ENCODE measurements at places on chromosomes 1 and 21.
A peak's percentile ranks its signal among the peaks of the same experiment; 100 is the strongest.

- no peak for DNase-seq
Observed at GRCh38 chr1:58999676-59000075, 215.8 kb upstream of the JUN start.

GRCh38 chr1:94622757-94623156, 81.2 kb upstream of the F3 start:
- DNase-seq = peak; percentile 22

- DNase-seq = no peak
Observed at GRCh38 chr1:171801487-171801891, 20.0 kb downstream of the METTL13 start.

GRCh38 chr1:182681568-182681912, 2.8 kb downstream of the RGS8 start:
- no peak for DNase-seq

DNA sequence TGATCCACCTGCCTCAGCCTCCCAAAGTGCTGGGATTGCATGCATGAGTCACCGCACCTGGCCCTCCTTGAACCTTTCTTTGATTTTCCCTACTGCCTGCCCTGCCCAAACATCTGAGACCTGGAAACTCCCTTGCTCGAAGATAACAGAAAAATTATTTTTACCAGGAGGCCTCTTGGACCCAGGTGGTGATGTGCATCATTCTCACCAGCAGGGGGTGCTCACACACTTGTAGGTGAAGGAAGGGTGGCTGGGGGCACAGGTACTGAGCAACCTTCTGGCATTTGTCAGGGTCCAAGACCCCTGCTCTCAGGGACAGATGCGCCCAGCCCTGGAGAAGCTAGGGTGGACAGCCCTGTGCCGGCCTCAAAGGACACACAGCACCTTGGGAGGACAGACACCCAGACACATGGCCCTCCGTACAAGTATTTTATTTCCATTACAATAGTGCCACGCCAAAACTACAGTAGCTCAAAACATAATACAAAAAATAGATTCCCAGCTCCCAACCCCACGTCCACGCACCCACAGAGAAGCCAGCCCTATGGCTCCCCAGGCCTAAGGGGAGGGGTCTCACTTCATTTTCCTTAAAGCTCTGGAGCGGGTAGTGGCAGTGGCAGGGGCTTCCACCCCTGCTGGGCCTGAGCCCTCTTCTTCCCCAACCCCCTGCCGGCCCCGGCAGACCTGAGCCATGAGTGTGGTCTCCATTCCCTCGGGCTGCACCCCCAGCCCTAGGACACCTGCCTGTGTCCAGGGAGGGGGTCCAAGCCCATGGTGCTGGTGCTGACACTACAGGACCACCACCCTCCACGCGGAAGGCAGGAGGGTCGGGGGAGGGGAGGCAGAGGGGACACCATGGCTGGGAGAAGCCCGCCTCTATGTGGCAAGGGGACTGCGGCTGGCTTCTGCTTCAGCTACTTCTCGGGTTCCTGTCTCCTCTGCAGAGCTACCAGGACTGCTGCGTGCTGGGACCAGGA, 40.4 kb upstream of the EIF4G3 start:
- DNase-seq = peak; percentile 58

DNA sequence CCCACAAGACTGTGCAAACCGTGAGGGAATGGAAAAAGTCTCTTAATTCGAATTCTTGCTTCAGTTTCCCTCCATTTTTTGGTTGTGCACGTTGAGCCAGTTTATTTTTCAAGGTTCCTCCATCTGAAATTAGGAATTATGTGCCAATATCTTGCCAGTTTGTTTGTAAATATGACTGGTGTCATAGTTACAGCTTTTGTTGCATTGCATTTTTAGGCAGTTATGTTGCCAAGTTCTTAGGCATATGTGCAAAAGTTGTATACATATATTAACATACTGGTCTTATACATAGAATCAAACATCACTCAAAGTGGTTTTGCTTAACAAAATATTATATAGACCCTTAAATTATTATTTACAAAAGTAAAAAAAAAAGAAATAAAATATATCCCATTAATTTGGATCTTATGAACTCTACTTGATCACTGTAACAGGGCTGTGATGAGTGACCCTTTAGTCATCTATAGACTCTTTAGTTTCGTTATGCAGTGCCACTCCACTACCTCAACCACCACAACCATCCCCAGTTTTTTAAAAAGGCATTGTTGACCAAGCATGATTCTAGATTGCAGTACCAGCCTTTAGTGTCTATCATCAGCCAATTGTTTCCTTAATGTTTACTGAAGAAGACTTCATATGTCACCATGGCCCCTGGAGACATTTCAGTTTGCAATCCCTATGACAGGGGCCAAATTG, 20.9 kb upstream of the DYNLT5 start:
- DNase-seq = no peak

GRCh38 chr1:46183079-46183847, 7.0 kb upstream of the P3R3URF start:
- peak; percentile 98 for DNase-seq

DNA sequence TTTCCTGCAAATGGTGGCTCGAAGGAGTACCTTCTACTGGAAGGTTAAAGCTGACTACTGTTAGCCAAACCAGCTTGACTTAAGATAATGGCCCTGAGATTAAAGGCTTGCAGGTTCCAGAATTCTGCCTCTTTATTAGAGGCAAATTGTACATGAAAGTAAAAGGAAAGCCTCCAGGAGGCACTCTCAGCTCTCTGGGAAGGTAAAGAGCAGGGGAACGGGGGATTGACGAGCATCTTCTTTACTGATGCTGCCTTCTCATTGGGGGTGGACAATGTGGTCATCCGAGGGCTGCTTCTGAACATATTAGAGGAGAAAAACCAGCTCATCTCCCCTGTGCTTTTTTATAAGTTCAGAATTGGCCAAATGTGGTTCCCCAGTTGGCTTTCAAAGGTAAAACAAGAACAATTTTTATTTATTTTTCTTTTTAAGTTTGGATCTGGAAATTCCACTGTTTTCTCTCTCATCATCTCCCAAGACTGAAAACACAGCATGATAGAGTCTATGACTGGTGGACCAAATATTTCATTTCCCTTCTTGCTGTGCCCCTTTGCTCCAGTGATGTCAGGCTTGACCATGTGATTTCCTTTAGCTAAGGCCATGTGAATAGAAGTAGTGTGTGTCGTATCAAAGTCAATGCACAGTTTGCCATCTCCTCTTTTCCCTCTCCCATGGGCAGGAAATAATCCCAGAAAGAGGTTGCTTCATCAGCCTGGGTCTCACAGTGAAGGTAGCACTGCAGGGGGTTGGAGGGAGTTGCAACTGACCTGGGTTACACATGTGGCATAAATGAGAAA, 292.7 kb downstream of the PRDM2 start:
- peak; percentile 3 for DNase-seq

- no peak for DNase-seq
Observed at GRCh38 chr1:90144820-90145219, 149.9 kb downstream of the ZNF326 start.

DNA sequence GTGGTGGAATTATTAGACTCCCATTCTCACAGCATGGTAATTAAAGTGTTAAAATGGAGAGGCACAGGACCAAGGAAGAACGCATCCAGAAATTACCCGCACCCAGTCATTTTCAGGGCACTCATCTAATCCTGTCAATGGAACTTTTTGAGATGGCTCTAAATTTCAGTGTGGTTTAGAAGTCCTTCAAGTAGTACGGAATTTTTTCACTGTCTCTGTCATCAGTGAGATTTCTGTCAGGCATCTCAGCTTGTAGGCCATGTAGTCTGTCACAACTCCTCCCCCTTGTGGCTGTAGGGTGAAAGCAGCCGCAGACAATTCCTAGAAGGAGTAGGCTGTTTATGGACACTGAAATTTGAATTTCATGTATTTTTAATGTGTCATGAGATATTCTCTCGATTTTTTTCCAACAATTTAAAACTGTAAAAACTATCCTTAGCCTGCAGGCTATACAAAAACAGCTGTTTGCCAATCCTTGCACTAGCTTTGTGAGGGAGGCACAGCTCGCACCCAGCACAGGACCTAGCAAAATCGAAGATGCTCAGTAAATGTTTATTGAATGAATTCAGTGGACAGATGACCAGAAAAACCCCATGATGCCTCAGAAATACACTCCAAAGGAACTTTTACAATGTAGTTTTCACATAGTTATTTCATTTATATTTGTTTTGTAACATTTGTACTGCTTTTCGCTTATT, 6.6 kb upstream of the NUP133 start:
- peak; percentile 73 for DNase-seq

DNA sequence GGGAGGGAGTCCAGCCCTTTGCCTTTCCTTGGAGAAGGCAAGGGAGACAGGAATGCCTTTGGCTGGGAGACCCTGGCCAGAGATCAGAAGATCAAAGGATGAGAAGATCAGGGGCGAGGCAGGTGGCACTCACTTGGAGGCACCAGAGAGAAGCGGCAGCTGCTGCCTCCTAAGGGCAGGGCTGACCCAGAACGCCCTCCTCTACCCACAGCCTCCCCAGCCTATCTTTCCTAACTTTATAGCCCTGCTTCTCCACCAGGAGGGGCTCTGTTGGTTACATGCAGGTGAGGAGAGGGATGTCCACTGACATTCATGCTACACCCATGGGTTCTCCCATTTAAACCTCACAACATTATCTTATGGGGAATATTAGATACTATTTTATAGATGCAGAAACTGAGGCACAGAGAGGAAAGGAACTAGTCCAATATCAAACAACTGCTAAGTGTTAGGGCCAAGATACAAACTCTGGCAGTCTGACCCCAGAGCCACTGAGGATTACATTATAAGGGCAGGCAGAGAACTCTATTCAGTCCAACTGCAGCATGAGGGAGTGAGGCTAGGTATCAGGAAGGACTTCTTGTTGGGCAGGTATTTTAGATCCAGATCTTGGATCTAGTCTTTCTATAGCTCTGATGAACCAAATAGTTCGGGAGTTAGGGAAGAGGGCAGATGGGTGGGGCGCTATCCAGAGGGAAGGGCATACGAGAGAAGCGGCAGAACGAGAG, 19.9 kb downstream of the LGR6 start:
- no peak for DNase-seq

DNA sequence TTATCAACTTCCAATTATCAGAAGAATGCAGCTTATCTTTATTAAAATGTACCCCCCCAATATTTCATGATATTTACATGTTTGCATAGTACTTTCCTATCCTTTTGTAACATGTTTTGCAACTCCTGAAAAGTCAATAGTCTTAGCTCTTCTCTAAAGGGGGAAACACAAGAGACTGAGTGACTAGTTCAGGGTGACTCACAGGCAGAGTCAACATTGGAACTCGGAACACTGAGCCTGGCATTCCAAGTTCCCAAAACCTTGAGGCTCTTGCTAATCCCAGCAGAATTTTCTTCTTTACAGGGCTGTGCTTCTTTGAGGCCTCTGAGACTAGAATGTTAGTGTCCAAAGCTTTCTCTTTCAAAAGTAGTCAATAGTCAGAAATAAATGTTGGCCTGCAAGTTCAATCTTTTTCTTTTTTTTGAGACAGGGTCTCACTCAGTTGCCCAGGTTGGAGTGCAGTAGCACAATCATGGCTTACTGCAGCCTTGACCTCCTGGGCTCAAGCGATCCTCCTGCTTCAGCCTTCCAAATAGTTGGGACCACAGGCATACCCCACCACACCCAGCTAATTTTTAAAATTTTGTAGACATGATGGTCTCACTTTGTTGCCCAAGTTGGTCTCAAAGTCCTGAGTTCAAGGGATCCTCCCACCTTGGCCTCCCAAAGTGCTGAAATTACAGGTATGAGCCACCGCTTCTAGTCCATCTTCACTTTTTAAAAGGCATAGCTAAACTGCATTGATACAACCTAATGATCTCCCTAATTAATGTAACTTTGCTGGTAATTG, 37.5 kb downstream of the ZNF281 start:
- peak; percentile 88 for DNase-seq

DNA sequence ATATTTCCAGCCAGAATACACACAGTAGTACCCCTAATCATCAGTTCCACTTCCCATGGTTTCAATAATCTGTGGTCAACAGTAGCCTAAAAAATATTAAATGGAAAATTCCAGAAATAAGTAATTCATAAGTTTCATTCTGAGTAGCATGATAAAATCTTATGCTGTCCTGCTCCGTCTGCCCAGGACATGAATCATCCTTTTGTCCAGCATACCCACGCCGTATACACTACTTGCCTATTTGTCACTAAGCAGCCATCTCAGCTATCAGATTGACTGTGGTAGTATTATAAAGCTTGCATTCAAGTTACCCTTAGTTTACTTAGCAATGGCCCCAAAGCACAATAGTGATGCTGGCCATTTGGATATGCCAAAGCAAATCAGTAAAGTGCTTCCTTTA, 118.7 kb downstream of the SLC5A9 start:
- no peak for DNase-seq

- DNase-seq = peak; percentile 88
Observed at GRCh38 chr1:112674440-112674985, at the start of gene MOV10. Gene MOV10, plus strand, starts transcription at chr1:112674659. Its CDS starts 254 bp downstream, at chr1:112674913.

DNA sequence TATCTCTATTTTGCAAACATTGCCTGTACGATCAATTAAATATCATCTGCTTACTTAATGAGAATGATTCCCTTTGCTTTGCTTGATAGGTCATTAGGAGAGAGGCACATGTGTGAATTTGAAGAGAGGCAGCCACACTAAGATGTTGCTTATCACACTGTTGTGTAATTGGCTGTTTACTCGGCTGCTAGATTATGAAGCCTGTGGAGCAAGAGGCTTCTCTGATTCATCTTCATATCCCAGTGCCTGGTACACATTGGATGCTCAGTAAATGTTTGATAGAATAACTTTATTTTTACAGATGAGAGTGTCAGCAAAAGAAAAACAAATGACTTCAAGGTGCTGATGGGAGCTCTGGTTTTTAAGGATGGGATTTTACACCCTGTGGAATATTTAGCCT, 156.2 kb upstream of the C8B start:
- no peak for DNase-seq

GRCh38 chr1:178120088-178120487, 26.2 kb downstream of the RASAL2 start:
- DNase-seq = no peak

DNA sequence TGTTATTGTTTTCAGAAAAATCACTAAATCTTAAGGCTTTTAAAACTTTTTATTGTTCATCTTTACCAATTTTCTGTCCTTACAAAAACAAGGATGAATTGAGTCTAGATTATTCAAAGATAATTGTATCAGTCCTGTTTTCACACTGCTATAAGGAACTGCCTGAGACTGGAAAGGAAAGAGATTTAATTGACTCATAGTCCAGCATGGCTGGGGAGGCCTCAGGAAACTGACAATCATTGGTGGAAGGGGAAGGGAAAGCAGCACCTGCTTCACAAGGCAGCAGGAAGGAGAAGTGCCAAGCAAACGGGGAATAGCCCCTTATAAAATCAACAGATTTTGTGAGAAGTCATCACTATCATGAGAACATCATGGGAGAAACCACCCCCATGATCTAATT, 455.6 kb upstream of the ZP4 start:
- DNase-seq = no peak

DNA sequence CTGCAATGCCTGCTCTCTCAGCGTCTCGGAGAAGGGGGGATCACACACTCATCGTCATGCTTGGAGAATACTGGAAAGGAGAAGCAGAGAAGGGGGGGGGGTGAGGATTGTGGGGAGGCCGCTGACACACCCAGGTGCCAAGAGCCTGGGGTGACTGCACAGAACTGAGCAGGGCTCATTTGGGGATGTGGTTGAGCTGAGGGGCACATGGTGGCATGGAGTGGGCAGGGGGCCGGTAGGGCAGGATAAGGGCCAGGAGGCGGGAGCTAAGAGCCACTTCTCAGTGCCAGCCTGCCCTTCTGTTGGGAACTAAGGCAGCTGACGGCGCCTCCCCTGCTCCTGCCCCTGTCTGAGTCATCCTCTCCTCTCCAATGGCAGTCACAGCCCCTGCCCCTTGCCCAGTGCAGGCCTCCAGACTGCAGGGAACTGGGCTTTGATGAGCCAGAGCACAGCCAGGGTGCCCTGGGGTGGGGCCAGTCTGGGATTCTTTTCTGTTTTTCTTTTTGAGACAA, 27.2 kb downstream of the MRPL37 start:
- peak; percentile 72 for DNase-seq
